ENCODE measurements at places on chromosomes 7 and 10.
A peak's percentile ranks its signal among the peaks of the same experiment; 100 is the strongest.

- DNase-seq, result peak; percentile 22
These were observed 21.7 kb upstream of the MALSU1 start for GRCh38 chr7:23277359-23277989.

- no peak for DNase-seq
These were observed 730 bp downstream of the LARP4B start for GRCh38 chr10:930625-931325.

GRCh38 chr10:126181626-126182025 lies 206.7 kb downstream of the ADAM12 start:
- no peak for DNase-seq

GRCh38 chr10:47049906-47050305 lies 138.7 kb downstream of the PTPN20 start:
- no peak for DNase-seq

GRCh38 chr7:154928136-154929005 lies 74.6 kb downstream of the PAXIP1 start:
- no peak for DNase-seq

DNA sequence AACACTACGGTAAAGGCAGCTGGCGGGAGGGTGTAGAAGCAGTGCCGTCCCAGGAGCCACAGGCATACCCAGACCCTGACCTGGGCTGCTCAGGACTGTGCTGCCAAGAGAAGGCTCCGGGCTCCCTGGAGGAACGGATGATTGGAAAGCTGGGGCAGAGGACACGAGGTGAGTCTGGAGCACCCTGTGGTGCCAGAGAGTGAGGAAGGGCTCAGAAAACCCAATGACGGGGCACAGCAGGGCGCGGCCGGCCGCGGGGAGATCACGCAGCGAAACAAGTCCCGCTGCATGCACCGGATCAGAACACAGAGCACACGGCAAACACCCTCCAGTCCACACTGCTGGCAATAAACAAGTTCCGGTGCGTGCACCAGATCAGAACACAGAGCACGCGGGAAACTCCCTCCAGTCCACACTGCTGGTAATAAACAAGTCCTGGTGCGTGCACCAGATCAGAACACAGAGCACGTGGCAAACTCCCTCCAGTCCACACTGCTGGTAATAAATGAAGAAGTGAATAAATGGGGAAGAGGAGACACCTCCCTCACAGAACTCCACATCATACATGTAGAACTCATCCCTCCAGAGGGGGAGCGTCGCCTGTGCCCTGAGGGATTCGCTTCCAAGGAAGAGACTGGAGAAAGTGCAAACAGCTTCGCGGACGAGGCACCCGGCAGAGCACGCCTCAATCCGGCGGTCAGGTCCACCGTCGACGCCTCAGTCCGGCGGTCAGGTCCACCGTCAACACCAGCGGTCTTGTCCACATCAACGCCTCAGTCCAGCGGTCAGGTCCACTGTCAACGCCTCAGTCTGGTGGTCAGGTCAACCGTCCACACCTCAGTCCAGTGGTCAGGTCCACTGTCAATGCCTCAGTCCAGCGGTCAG lies 265.0 kb downstream of the MAD1L1 start:
- DNase-seq, result no peak

- DNase-seq, result peak; percentile 82
These were observed at the start of gene ZNF212 for GRCh38 chr7:149239345-149240143. ZNF212 (plus strand) TSS chr7:149239651; CDS start chr7:149239779, 128 bp downstream.

GRCh38 chr10:129849853-129850252 lies 114.2 kb downstream of the EBF3 start:
- no peak for DNase-seq

- no peak for DNase-seq
These were observed 23.9 kb downstream of the UNC5B start for GRCh38 chr10:71236286-71236685.

- no peak for DNase-seq
These were observed 38.2 kb downstream of the TNS3 start for GRCh38 chr7:47543714-47544113.

DNA sequence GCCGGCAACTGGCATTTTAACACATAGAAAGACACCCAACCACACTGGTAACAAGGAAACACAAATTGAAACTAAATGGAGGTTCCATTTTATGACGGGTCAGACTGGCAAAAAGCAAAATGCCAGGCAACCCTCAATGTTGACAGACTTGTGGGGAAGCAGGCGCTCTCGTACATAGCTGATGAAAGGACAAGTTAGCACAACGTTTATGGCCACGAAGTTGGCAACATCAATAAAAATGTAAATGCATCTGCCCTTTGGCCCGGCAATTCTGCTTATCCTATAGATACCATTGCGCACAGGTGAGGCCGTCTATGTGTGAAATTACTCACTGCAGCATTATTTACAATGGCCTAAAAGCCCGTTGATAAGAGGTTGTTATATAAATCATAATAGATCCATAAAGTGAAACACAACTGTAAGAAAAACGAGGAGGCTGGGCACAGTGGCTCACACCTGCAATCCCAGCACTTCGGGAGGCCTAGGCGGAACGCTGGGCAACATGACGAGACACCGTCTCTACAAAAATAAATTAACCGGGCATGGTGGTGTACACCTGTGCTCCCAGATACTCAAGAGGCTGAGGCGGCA lies 39.8 kb downstream of the FOXL3 start:
- no peak for DNase-seq

DNA sequence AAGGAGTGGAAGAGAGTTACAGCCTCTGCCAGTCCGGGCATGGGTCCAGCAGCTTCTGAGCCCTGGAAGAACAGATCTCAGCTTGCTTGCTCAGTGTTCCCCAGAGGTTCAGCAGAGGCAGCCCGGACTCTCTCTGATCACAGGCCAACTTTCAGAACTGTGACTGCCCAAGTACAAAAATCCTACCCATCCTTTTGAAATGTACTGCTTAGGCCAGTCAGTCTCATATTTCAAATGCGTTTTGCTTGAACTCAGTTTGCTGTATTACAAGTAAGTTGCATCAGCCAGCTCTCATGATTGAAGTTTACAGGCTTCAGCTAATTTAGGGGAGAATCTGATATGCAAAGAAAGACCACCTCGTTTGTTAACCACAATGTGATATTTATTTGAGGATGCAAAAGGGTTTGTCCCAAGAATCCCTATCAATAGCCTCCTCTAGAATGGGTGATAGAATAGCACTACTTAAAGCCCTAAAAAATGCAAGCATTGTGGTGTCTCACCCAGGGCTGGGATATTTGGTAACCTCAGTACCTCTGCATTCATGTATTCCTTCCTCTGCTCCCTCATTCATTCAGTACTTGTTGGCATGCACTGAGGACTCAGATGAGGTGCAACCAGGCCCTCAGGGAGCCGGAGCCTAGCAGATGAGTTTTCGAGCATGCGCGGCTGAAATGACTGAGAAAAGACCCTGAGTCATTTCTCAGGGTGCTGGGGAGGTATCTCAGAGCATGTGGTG lies 7.0 kb downstream of the AIMP2 start:
- no peak for DNase-seq

DNA sequence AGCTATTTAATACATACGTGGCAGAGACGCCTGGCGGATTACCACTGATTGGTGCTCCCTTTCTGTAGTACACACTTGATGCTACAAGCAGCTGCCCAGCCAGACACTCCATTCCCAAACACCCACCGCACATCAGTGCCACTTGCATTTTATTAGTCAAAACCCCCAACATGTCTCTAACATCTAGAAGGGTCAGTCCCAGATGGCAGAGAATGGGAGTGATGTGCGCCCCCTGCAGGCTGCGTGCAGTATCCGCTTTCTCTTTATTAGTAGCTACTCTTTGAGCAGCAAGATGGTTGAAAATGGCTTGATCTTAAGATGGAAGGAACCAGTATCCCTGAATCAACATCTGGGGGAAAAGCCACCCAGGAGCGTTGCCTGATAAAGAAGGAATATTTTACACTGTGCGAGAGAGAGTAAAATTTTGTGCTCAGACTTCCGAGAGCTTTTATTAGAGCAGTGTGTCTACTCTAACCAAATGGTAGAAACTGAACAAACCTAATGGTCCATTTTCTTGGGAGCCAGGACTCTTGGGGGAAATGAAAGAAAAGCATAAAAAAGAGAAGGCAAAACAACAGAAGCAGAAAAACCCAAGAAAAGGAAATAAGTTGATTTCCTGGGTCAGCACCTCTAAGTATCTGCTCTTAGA lies 78.3 kb downstream of the ST8SIA6 start:
- DNase-seq, result no peak

DNA sequence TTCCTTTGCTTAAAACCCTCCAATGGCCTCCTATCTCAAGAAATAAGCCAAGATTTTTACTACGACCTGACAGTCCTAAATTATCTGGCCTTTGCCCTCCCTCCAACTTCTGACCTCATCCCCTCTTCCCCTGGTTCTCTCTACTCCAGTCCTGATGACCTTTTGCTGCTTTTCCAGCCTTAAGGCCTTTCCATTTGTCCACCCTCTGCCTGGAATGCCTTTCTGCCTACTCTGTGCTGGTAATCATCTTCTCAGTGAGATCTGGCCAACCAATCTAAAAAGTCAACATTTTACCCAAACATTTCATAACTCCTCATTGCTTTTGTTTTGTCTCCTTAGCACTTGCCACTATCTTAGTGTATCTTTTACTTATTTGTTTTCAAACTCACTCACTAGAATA lies 75.7 kb downstream of the VPS41 start:
- DNase-seq, result no peak

DNA sequence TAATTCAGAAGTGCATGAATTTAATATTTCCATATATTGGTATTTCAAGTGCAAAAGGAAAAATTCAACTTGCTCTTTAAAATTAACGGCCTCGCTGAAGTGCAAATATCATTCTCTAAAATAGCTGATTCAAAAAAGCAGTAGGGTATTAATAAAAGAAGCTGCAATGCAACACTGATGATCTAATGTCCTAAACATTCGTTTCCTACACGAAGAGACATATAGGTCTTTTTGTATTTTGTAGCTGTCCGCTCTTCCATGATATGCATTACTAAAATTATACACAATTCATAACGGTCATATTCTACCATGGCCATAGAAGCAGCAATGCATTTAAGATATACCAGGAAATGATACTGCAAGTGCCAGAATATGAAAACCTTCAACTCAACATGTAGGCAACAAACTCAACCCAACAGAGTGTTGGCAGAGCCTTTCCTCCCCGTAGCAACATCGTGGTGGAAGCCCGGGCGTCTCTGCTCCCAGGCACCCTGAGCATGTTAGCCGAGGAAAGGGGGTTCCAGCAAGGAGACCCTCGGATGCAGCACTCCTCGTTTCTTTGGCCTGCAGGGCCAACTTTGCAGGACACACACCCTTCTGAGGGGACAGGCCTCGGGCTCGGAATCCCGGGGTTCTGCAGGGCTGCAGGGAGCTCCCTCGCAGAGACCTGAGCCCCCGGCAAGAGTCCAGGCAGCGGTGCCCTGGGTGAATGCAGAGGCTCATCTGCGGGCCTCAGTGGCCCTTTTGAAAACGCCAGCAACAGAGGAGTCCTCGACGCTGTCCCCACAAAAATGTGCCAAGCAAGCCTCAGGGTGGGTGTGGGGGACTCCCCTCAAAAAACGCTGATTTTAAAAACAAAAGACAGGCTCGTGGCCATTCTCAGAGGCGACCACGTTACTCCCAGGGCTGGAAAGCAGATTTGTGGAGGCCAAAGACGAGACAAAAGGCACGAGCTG lies 1.6 kb downstream of the FAM171A1 start:
- DNase-seq, result no peak

GRCh38 chr7:102248456-102249395 lies 37.9 kb upstream of the SH2B2 start:
- DNase-seq, result no peak

DNA sequence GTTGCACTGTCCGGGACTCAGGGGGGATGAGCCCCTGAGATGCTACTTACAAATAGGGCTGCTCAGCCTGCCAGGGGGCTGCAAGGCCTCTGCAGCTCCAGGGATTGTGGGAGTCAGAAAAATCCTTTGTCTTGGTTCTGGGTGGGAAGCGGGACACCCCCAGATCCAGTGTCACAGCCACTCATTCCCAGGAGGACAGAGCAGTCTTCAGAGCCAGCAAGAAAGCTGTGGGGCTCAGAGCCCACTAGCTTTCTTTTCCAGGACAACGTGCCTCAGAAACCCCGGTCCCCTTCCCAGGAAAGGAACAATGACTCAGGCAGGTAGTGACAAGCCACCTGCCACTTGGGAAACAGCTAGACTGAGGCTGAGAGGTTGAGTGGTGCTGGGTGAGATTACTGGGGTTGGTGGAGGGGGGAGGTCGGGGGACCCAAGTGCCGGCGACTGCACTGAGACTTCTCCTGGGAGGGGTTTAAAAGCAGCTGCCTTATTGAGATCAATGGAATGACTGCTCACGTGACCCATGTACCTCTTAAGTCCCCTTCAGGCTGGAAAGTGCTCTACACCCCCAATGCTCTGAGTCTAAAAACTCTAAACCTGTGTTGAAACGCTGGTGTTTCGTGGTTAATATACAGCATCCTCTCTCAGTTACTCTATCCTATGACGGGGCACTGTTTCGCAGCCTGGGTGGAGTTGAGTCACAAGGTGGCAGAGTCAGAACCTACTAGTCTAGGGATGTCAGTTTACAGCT lies 123.6 kb downstream of the UBE2H start:
- peak; percentile 12 for DNase-seq

GRCh38 chr10:103899312-103899711 lies 18.7 kb downstream of the STN1 start:
- DNase-seq, result no peak

- no peak for DNase-seq
These were observed 460.9 kb upstream of the CNTNAP2 start for GRCh38 chr7:145655666-145656065.

DNA sequence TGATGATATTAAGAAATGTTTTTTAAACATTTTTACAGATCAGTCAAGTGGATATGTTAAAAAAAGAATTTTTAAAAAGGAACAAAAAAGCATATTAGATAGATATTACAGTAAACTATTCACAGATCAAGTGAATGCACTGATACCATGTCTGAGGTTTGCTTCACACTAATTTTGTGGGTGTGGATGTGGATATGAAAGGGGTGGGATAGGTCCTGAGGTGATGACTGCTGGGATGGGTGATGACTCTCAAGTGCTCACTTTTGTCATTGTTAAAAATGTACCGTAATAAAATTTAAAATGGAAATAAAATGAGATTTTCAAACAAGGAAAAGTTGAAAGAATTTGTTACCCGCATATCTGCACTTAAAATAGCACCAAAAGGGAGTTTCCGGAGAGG lies 54.1 kb downstream of the AGMO start:
- DNase-seq, result no peak

- DNase-seq, result no peak
These were observed 104.0 kb downstream of the FAM107B start for GRCh38 chr10:14670551-14671240.

DNA sequence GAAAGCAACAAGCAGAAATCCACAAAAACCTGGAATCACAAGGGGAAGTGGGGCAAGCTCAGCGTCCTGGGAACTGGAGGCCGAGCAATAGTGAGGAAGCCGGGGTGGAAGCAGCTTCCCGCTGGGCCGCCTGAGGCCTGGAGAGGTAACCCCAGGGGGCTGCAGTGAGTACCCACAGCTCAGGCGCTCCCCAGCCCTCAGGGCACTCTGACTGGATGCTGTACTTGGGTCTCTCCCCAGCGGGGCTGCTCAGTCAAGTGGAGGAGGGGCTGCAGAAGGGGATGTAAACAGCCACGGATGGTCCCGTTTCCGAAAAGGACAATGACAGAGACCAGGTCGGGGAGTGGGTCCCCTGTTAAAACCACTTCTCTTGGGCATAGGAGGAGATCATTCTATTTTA lies 50.3 kb downstream of the SLIT1 start:
- DNase-seq, result no peak
